ENCODE measurements at places on chromosomes 6 and 20.

GRCh38 chr6:36204068-36204753 is 7.7 kb downstream of the BRPF3 start:
- DNase-seq: no peak

DNA sequence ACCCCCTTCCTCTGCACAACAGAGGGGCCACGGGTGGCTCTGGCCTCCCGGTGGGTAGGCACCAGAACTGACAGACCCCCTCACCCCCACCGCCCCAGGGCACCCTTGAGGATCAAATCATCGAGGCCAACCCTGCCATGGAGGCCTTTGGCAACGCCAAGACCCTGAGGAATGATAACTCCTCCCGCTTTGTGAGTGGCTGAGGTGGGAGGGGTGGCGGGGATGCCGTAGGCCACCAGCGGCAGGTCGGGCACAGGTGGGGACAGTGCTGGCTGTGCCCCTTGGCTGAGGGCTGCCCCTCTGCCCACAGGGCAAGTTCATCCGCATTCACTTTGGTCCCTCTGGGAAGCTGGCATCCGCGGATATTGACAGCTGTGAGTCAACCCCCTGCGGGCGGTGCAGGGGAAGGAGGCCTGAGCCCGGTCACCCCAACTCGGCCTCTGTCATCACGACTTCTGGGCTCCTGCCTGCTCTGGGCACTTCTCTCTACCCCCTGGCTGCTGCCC is 29.1 kb downstream of the MYH7B start:
- DNase-seq: no peak

DNA sequence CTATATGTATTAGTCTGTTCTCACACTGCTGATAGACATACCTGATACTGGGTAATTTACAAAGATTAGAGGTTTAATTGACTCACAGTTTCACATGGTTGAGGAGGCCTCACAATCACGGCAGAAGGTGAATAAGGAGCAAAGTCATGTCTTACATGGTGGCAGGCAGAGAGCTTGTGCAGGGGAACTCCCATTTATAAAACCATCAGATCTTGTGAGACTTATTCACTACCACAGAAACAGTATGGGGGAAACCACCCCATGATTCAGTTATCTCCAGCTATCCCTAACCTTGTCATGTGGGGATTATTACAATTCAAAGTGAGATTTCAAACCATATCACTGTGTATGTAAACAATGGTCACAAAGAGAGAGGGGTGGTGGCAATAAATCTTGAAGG is 6.6 kb downstream of the CST8 start:
- DNase-seq: no peak

- no peak for DNase-seq
These were observed 105.6 kb downstream of the ELOVL4 start for GRCh38 chr6:79841577-79842375.

DNA sequence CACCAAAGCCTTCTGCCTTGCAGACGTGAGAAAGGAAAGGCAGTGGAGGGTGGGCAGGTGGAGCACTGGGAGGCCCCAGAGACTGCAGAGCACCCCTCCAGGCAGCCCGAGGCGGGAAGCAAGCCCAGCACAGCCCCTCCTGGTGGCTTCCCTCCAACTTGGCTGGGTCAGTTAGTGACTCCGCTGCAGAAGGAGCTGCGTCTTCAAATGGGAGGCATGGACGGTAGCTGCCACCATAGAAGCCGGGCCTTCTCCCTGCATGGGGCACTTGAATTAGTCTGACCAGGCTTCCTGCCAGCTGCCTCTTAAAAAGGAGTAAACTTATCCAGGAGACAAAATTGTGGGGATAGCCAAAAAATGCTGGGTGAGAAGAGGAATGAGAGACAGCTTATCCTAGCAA is 88.0 kb upstream of the RPS6KA2 start:
- no peak for DNase-seq

DNA sequence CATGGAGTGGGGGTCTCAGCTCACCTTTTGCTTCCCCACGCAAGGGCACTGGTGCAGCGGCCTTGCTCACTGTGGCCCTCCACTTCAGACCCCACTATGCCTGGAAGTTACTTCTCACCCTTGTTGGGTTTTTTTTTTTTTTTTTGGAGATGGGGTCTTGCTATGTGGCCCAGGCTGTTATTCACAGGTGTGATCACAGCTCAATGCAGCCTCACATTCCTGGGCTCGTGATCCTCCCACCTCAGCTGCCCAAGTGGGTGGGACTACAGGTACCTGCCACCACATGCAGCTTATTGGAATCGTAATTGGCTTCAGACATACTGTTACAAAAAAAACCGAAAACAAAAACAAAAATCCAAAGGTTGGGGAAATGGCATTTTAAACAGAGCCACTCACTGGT is 32.4 kb downstream of the NINL start:
- DNase-seq: no peak

- DNase-seq: no peak
These were observed 41.6 kb downstream of the KLHL32 start for GRCh38 chr6:96966100-96966499.

- no peak for DNase-seq
These were observed 1.6 kb downstream of the PSMA7 start for GRCh38 chr20:62141397-62142251.

GRCh38 chr6:121584586-121585369 is 149.3 kb downstream of the GJA1 start:
- peak; percentile 41 for DNase-seq

- DNase-seq: no peak
These were observed 7.4 kb downstream of the SNX9 start for GRCh38 chr6:157830354-157831017.

- peak; percentile 30 for DNase-seq
These were observed 4.9 kb downstream of the BMP6 start for GRCh38 chr6:7730784-7731227.

GRCh38 chr6:55388211-55388610 is 60.9 kb downstream of the GFRAL start:
- DNase-seq: no peak

DNA sequence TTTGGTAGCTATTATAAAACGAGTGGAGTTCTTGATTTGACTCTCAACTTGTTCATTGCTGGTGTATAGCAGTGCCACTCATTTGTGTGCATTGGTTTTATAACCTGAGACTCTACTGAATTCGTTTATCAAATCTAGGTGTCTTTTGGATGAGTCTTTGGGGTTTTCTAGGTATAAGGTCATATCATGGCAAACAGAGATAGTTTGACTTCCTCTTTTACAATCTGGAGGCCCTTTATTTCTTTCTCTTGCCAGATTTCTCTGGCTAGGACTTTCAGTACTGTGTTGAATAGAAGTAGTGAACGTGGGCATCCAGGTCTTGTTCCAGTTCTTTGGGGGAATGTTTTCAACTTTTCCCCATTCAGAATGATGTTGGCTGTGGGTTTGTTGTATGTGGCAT is 38.8 kb downstream of the SUMO4 start:
- no peak for DNase-seq

DNA sequence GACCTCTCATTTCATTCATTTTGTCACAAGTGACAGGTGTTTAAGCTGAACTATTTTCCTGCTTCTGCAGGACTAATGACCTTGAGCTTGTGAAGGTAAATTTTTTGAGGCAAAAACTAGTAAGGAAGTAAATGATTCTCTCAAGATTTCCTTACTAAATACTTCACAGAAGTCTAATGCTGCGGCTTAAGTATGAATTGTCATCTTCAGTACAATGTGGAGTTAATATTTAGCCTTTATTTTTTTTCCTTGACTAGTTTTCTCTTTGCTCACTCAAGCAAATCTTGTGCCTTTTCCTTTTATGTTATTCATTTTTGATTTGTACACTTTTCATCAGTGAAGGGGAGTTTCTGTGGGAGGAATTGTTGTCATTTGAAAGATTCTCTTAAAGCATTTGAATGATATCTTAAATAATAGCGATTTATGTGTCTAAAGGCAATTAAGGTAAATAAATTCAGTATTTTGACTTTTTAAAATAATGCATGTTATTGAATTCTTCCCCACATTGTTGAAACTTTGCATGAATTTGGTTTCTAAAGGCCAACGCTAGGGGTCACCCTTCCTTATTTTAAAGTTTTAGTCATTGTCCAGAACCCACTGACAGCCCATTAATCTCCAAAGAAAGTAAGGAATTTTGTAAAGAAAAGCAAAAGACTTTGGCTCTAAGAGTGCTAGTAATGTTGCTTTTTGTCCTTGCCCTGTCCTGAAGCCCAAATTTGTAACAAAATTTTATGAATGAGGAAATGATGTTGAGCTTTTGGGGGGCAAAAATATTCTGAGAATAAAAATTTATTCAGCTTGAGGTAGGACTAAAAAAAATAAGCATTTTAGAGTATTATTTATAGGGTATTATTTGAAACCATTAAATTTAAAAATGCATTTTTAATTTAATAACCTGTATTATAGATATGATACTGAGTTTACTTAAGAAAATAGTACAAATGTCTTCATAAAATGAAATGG is 157.4 kb upstream of the LAMA2 start:
- DNase-seq: no peak

GRCh38 chr20:34355427-34355826 is 7.6 kb upstream of the ITCH start:
- DNase-seq: no peak

DNA sequence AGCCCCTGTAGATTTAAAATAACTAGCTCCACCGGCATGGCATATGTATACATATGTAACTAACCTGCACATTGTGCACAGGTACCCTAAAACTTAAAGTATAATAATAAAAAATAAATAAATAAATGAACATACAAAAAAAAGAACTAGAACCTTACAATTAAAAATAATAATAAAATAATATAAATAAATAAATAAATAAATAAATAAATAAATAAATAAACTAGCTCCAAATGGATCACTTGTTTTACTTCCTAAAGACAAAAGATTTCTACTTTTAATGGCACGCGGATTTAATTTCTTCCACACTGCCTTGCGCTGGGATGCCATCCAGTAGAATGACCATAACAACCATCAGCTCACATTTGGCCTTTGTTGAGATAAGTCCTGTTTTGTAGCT is 141.0 kb upstream of the NRSN1 start:
- no peak for DNase-seq

GRCh38 chr6:8743170-8743745 is 307.9 kb upstream of the SLC35B3 start:
- no peak for DNase-seq

DNA sequence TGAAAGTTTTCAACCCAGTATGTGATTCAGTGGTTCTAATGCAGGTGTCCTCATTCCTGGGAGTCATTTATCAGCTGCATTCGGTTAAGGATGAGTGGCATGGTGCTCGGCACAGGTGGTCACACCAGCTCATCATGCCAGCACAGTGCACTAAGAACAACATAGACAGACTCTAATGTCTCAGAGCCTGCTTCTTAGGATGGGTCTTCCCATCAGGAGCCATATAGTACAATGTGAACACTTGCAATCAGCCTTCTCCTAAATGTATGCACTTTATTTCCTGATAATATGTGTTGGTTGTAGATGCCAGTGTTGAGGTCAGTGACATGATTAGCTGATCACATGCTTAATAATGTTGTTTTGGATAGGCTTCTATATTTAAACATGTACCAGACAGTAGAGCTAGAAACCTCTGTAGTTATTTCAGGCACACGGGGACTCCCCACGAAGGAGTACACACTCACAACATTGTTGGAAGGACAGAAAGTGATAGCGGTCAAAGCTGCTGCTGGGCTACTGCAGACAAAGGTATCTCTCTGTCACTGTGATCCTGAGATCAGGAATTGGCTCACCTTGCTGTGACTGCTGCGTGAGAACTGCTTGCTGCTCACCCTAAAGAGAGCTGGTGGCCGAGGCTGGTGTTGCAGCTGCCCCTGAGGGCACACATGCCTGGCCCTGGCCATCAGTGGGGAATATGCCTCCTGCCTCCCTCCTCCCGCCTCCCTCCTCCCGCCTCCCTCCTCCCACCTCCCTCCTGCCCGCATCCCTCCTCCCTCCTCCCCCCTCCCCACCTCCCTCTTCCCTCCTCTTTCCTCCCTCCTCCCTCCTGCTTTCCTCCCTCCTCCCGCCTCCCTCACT is 195.4 kb downstream of the SMOC2 start:
- DNase-seq: no peak

GRCh38 chr20:8909596-8909995 is 159.3 kb upstream of the PLCB4 start:
- DNase-seq: no peak

- DNase-seq: no peak
These were observed 172.8 kb downstream of the CDH4 start for GRCh38 chr20:61424628-61425420.

DNA sequence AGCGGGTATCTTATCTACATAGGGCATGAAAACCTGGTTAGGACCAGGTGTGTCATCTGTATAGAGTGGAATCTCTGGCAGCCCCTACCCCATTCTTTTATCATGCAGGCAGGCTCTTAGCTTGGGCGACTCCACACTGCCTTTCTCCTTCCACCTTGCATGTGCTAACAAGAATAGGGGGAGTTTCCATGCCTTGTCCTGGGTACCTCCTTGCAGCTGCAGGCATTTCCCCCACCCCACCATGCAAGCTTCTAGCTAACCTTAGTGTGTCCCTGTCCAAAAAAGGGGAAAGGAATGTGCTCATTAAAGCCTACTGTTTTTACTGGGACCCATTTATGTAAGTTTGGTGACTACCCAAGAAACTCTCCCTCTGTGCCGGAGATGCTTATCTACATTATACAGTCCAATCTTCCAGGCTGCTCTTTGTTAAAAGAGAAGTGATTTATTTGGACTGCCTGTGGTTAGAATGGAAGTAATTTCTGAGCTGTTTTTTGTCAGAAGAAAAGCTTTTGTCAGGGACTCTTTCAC is 10.5 kb upstream of the CEP43 start:
- DNase-seq: no peak

DNA sequence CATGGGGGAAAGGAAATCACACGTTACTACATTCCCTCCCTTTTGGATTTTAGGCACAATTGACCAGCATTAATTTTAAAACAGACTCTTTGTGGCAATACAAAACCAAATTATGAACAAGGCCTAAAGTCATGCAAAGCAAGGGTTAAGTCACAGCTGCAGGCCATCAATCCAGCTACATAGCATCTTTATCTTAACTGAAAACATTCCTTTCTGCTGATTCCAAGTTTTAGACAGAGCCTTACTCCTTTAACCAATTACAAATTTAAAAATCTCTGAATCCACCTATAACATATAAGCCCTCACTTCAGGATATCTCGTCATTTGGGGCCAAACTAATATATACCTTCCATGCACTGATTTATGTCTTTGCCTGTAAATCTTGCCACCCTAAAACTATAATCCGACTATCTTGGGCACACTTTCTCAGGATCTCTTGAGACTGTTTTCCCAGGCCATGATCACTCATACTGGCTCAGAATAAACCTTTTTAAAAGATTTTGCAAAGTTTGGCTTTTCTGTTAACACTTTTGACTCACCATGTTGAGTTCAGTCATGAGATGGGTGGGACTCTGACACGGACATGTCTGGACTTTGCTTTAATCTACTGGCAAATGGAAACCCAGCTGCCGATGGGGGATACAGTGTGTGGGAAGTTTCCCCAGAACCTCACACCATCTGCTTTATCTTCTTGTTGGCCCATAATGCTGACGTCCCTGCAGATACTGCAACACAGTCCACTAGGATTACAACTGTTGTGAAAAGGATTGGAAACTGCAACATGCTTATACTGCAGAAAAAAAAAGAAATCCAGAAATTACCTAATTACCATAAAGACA is 757.0 kb downstream of the PTPRT start:
- no peak for DNase-seq
